Stimulated activated CD8-positive, alpha-beta memory T cell treated with anti-CD3 and anti-CD28 coated beads, Interleukin-2, amount 100 ng/mL, for 48 hours (primary cell): ENCODE measurements at places on chromosomes 11 and 22.
A peak's percentile ranks its signal among the peaks of the same experiment; 100 is the strongest.

GRCh38 chr11:116826751-116827431 lies 2.8 kb upstream of the APOC3 start:
- no peak for DNase-seq

DNA sequence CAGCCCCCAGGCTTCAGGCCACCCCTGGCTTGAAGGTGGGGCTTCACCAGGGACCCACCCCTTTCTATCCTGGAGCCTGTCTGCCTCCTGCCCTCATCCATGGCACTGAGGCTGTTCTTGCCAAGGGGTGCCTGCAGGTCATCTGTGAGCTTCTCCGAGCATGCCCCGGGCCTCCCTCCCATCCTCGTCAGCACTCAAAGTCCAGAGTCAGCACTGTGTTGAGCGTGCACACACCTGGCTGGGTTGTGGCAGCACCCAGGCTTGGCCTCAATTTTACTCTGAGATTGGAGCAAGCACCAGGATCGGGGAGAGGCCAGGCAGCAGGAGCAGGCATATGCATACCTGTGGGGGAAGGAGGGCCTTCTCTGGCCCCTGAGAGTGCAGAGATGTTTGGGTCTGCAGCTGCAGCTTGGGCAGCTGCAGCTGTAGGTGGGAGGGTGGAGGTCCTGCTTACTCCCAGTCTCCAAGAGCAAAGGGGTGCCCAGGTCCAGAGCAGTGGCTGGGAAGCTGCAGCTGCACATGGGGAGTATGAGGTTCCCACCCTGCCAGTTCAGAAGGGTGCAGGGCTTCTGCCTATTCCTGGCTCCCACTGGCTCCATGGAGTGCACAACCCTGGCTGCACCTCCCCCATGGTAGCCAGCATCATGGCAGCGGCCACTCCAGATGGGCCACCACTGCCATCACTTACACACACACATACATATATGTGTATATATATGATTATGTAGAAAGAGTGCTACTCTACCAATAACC lies 488.7 kb downstream of the JRKL start:
- DNase-seq = no peak

DNA sequence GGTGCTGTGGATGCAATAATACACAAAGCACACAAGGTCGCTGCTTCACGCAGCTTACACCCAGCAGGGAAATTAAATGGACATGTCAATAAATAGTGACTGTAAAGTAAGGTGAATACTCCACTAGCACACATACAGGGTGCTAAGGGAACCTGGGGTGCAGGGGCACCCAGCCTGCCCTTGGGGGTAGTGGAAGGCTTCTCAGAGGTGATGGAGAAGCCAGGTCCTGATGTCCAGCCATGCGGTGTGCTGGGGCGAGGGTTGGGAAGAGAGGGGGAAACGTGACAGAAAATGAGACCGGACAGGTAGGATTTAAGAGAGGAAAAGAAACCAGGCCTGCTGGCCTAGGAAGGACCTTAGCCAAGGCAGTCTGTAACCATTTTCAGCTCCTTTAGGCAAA lies 200.5 kb downstream of the GRIK4 start:
- DNase-seq = no peak

- DNase-seq = no peak
Measured at GRCh38 chr22:45869340-45869847, 107.6 kb downstream of the WNT7B start.

DNA sequence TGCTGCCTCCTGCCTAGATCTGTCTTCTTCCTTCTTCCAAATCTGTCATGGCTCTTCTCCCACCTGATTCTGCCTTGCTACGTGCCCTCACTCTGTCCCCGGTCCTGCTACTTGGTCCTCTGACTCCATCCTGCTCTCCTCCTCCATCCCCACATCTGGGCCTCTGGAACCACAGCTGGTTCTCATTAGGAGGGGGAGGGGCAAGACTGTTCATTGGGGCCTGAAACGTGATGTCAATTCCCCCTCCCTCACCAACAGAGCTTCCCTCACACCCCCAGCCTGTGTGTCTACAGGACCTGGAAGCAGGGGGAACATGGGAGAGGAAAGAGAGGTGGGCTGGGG lies 9.1 kb downstream of the DCHS1 start:
- no peak for DNase-seq

DNA sequence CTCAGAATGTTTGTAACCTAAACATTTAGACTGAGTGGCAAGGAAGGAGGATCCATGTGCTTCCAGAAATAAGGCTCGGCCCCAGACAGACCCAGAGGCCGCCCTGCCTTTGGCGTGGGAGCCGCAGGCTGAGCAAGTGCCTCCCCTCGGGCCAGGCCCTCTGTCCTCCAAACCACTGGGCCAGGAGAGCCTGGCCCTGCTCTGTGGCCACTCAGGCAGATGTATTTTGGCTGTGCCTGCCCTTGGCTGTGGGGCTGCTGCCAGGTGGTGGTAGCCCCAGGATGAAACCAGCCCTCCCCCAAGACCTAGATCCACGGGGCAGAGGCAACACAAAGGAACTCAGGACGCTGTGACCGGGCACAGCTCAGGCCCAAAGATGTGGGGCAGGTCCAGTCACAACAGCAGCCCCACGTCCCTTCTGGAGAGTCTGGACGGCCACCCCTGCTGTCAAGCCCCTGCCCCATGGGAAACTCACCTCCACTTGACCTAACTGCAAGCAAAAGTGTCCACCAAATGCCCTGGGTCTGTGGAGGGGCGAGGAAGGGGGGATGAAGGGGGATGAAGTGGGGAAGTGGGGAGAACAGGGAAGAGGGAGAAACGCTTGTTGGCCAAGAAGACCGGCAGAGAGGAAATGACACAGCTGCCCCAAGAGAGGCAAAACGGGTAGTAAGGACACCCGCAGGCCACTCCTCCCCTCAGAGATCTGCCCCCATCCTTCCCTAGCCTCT lies 24.0 kb downstream of the PISD start:
- DNase-seq = no peak

DNA sequence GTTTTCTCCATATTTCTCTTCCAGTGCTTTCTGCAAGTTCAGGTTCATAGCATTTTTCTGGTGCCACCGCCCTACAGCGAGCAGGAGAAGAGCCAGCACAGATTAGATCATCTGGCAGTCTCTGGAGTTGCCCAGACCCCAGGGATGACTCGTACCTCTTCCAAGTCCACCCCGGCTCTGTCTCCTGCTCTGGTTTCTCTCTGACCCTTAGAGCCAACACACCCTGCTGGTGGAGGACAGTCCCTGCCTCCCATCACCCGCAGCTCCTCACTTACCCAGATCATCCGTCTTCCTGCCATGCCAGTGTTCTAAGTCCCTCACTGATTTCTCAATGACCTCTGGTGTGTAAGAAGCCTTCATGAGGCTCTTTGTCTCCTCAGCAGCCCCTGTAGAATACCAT lies 28.0 kb downstream of the TST start:
- DNase-seq = no peak

DNA sequence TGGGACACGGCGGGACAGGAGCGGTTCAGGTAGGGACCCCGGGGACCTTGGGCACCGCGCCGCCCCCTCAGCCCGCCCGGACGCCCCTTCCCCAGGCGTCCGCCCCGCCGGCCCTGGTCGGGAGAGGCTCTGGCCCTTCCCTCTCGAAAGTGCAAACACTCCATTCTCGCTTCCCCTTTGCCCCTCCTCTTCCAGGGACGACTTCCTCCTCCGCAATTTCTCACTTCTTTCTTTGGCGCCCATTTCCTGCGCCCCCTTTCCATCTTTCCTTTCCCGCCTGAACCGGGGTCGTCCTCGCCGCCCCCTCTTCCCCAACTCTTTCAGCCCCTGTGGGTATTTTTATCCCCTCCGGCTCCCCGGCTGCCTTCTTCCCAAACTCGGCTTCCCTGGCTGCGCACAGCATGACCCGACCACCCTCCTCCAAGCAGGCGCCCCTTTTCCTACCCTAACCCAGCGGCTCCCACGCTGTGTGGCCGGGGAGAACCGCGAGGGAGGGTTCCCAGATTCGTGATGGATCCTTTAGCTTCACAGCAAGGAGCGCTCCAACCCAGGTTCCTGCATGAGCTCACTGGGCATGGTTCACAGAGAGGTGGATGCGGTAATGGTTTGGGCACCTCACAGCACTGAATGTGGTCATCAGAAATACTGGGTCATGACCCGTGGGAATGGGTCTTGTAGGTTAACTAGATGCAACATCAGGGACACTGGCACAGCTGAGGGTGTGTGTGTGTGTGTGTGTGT lies 689 bp downstream of the RAB39A start:
- no peak for DNase-seq

DNA sequence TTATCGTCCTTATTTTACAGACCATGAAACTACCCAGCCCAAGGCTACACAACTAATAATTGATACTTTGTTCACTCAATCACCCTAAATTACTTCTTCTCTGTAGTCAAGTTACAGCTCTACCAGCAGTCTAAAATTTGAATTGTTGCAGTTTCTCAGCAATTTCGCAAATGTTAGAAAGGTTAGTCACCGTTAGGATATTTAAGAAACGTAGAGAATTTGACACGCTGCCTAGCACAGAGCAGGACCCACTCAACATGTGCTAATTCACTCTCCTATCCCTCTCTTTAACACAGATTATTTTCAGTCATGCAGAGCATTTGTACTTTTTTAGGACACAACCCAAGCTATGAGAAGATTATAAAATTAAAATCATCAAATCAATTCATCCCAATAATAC lies 771.1 kb upstream of the LUZP2 start:
- DNase-seq = no peak

GRCh38 chr11:43418197-43418596 lies 59.5 kb downstream of the TTC17 start:
- no peak for DNase-seq

- DNase-seq = no peak
Measured at GRCh38 chr11:86108191-86108590, 39.3 kb upstream of the PICALM start.

- DNase-seq = no peak
Measured at GRCh38 chr11:120126620-120127019, 11.3 kb downstream of the TRIM29 start.

GRCh38 chr11:31819621-31820437 lies 8.7 kb upstream of the PAX6 start:
- DNase-seq = no peak

GRCh38 chr22:21688706-21689381 lies 23.0 kb downstream of the PPIL2 start:
- DNase-seq = no peak

DNA sequence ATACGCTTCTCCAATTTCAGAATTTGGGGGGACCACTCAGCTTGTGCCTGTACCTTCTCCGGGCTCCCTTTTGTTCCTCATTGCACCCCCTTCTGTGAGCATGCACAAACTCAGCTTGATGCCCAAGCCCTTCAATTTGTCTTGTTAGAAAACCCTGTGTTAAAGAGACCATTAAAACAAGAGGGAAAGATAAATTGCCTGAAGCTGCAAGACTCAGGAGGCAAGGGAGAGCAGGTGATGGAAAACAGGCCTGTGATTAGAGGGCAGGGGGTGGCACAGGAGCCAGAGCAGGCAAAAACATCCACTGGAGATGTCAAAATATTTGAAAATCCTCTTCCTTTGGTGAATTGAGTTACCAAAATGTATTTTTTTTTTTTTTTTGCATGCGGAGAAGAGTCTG lies 121.7 kb downstream of the MIAT start:
- DNase-seq = no peak

- no peak for DNase-seq
Measured at GRCh38 chr11:68146704-68147474, 25.7 kb upstream of the CHKA start.

GRCh38 chr11:12200991-12201985 lies 90.9 kb downstream of the MICAL2 start:
- no peak for DNase-seq

GRCh38 chr22:42273855-42274451 lies 3.5 kb upstream of the TCF20 start:
- DNase-seq = no peak

GRCh38 chr11:16820324-16821092 lies 82.1 kb downstream of the C11orf58 start:
- DNase-seq = peak; percentile 51

- peak; percentile 60 for DNase-seq
Measured at GRCh38 chr22:30266445-30267381, at the start of gene OSM. Gene OSM (minus strand): TSS chr22:30266851. CDS start chr22:30266799, 52 bp downstream.

GRCh38 chr11:21567645-21568290 lies 625.1 kb upstream of the ANO5 start:
- DNase-seq = no peak

- no peak for DNase-seq
Measured at GRCh38 chr22:47533961-47534803, 771.7 kb downstream of the TBC1D22A start.

- no peak for DNase-seq
Measured at GRCh38 chr11:46669711-46670139, 30.7 kb downstream of the ARHGAP1 start.

DNA sequence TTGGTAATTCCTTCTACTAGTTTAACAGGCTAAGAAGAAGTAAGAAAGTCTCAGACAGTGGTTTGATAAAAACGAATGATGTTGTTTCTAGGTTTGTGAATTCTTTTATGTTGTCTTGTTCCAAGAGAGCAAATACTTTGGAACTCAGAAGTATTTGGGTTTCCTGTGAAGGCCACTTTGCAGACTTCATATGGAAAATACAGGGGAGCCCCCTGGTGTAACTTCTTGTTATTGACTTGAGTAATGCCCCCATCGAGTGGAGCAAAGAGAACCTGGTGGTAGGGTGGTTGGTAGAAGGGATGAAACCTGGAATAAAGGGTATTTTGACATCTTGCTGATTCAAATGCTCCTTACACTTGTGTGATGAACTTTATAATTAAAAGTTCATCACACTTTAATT lies 40.0 kb upstream of the PTH start:
- no peak for DNase-seq

- no peak for DNase-seq
Measured at GRCh38 chr11:134845474-134846327, 433.7 kb upstream of the B3GAT1 start.

DNA sequence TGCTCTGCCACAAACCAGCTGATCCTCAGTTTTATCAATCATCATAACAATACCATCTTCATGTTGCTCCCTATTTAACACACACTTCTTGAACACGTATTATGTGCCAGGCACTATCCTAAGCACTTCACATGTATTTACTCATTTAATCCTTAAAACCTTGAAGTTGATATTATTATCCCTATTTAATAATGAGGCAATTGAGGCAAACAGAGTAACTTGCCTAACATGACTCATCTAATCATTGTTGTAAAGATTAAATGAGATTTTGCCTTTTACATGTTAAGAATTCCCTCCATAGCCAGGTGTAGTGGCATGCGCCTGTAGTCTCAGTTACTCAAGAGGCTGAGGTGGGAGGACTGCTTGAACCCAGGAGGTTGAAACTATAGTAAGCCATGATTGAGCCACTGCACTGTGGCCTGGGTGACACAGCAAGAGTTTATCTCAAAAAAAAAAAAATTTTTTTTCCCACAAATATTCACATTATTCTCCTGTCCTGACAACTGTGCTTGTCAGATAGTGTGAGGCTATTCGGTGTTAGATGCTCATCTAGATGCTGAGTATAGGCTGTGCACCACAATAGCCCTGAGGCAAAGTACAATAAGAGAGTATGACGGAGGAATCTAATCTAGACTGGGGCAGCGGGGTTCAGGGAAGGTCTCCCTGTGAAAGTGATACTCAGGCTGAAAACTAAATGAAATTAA lies 13.4 kb downstream of the CKAP5 start:
- no peak for DNase-seq
